ENCODE measurements at places on chromosomes 6 and 20.

DNA sequence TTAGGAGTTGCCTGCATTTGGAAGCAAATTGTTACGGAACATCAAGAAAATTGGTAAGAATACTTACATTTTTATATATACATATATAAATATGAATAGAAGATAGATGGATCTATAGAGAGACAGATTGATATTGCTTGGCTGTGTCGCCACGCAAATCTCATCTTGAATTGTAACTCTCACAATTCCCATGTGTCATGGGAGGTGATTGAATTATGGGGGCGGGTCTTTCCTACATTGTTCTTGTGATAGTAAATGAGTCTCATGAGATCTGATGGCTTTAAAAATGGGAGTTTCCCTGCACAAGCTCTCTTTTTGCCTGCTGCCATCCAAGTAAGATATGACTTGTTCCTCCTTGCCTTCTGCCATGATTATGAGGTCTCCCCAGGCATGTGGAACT lies 180.8 kb upstream of the HEY2 start:
- no peak for DNase-seq

DNA sequence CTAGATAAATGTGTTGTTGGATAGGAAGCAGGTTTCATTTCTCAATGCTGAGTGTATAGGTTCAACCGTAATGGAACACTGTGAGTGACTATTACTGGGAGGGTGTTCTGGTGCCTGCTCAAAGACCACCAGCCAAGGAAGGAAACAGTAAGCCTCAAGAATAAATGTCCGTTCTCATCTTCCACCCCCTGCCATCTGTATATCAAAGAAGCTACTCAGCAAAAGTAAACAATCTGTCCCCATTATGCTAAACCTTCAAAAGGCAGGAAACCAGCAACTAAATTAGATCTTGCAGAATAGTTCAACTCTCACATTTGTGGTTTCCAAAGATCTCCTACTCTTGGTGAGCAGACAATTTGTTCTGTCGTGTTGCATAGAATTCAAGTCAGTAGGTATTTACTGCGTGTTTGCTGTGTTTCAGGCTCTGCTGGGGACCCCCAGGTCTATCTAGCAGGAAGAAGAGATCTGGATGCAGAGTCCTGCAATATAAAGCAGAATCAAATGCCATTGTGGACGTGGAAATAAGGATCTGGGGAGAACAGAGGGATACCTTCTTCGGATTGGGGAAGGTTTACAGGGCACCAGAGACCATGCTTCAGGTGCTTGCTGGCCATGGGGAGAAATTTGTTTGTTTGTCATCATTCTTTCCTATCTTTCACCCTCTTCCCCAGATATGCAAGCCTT lies 87.3 kb downstream of the SCML4 start:
- DNase-seq: no peak

- DNase-seq: no peak
Measured at GRCh38 chr6:96156425-96156824, 140.7 kb downstream of the FUT9 start.

GRCh38 chr6:113623129-113623528 lies 234.0 kb upstream of the MARCKS start:
- DNase-seq: no peak

DNA sequence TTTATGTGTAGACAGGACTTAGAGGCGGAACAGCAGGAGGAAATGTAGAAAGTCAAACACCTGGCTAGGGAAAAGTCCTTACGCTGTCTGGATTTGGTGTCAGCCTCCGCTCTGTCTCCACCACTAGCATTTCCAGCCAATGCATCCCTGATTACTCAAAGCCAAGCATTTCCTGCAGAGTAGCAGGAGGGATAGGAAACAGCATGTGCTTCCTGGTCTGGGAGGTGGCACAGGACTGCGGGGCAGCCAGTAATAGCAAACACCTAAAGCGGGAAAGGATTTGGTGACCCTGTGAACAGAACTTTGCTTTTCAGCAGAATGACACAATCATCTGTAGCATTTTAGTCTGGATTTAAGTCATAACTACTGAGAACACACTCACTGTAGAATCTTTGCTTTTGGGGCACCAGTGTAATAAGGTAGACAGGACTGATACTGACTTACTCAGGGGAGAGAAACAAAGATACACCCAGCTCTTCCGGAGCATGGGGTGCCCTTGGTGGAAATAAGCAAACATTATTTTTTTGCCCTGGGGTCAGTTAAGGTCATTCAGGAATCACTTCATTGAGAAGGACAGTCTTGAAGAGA lies 133.3 kb upstream of the AHI1 start:
- DNase-seq: no peak

- no peak for DNase-seq
Measured at GRCh38 chr20:15512916-15513315, 1060.3 kb downstream of the KIF16B start.

DNA sequence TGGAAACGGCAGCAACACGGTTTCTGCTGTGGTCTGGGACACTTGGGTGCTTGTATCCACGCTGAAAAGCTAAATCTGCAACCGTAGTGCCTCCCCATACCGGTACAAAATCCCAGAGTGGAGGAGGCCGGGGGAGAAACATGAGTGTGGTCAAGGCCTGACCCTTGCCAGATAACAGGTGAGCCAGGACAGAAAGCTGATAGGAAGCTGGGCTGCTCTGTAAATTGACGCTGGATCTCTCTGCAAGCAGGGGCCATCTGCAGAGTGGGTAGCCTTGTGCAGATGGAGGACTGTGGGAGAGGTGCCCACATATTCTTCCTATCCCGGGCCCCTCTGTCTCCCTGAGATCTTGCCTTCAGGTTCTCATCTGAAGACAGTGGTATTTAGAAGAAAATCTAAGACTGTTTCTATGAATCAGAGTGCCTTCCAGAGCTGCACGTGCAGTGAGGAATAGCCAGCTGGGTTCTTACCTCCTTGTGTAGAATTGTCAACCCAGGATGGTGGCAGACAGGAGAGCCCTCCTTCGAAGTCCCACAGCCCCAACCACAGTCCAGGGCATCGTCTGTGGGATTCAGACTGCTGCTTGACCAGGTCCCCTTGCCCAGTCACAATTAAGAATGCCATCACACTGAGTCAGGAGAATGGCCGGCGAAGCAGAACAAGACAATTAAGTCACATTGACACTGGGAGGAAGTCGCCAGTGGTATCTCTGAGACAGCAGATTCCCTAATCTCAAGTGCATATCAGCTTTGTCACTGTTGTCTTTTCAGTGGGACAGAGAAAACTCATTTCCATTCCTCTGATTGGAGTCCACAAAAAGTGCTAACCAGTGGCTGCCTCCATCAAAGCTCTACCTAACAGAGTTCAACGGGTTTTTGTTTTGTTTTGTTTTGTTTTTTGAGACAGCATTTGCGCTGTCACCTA lies 100.0 kb upstream of the RIPOR2 start:
- no peak for DNase-seq

DNA sequence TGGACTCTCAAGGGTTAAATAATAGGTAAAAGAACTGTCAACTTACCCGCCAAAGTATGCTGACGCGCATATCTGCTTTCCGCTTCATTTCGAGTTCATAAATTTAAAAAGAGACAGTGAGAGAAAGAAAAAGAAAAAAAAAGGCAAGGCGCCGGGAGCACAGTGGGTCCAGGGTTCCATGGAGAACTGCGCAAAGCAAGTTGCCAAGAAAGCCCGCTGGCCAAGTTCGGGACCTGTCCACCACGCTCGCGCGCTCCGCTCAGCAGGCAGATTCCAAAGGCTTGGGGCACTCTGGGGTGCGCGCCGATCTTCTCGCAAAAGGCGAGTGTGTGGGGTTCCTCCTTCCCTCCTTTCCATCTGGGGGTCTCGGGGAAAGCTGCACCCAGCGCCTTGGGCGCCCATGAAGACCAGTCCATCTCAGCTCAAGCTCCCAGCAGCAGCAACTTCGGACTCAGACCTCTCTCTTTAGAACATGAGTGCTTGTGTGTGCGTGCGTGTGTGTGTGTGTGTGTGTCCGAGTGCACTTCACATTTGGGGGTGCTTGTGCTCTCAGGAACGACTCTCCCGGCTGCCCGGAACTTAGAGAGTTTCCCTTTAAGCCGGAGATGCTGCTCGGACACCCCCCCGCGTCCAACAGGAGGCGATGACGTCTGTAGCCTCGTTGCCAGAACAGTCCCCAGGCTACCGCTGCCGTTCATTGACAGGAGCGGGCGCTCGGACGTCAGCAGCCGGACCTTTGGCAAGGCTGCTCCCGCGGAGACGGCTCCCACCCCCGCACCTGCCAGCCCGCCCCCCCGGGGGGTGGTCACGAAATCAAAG lies 180.0 kb downstream of the TBXT start:
- DNase-seq: no peak

DNA sequence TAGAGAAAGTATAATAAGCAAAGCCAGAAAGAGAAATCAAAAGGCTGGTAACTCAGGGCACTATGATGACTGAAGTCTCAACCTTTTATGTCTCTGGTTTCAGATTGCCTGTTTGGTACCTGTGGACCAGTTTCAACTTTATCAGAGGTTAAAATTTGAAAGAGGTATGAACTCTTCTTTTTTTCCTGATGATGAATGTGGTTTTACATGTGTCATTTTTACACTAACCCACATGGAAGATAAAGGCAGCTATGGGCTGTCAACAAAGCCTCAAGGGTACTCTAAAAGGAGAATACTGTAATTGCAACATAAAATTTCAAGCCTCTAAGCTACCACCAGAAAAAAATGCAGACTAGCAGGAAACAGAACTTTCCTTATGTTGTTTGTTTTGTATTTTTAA lies 52.4 kb downstream of the RNF144B start:
- no peak for DNase-seq

GRCh38 chr6:31252625-31253024 lies 19.3 kb downstream of the HLA-C start:
- DNase-seq: no peak

DNA sequence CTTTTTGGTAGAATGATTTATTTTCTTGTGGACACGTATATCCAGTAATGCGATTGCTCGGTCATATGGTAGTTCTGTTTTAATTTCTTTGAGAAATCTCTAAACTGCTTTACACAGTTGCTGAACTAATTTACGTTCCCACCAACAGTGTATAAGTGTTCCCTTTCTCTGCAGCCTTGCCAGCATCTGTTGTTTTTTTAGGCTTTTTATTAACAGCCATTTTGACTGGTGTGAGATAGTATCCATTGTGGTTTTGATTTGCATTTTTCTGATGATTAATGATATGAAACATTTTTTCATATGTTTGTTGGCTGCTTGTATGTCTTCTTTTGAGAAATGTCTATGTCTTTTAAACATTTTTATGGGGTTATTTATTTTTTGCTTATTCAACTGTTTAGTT lies 196.7 kb downstream of the MOXD1 start:
- DNase-seq: no peak

- no peak for DNase-seq
Measured at GRCh38 chr20:41494451-41494850, 123.7 kb downstream of the CHD6 start.

DNA sequence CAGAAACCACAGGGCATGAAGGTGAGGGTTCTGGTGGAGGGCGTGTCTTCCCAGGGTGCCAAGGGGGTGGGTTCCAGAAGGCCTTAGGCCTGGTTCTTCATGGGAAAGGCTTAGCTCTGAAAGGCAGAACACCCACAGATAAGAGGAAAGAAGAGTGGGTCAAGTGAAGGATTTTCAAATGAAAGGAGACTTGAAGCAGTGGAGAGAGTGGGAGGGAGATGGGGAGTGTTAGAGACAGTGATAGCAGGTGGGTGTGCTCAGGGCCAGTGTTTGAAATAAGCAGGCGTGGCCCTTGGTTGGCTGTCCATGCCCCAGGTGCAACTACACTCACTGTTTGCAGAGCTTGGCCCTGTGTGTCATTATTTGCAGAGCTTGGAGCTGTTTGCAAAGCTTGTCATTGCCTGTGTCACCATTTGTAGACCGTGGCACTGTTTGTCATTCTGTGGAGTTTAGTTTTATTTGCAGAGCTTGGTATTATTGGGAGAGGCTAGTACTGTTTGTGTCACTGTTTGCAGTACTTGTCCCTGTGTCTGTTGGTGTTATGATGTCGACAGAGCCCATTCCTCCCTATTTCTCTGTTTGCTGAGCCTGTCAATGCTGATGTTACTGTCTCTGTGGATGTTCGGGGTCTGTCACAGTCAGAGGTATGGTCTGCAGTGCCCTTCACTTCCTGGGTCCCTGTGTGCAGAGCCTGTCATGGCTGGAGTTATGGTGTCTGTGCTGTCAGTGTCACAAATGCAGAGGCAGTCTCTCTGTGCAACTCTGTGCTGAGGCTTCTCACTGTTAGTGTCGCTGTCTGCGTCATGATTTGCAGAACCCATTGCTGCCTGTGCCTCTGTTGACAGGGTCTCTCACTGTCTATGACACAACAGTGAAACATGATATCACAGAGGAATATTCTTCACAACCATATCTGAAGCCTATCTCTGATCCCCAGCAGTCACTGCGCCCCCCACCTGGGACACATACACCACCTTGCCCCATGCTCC lies 127.7 kb upstream of the LRFN2 start:
- DNase-seq: no peak

GRCh38 chr20:12737900-12738299 lies 270.9 kb upstream of the SPTLC3 start:
- DNase-seq: no peak

GRCh38 chr20:61387204-61387953 lies 135.3 kb downstream of the CDH4 start:
- DNase-seq: no peak

- no peak for DNase-seq
Measured at GRCh38 chr6:68313911-68314310, 321.2 kb upstream of the ADGRB3 start.

- no peak for DNase-seq
Measured at GRCh38 chr6:35173427-35174087, 32.4 kb upstream of the TCP11 start.

DNA sequence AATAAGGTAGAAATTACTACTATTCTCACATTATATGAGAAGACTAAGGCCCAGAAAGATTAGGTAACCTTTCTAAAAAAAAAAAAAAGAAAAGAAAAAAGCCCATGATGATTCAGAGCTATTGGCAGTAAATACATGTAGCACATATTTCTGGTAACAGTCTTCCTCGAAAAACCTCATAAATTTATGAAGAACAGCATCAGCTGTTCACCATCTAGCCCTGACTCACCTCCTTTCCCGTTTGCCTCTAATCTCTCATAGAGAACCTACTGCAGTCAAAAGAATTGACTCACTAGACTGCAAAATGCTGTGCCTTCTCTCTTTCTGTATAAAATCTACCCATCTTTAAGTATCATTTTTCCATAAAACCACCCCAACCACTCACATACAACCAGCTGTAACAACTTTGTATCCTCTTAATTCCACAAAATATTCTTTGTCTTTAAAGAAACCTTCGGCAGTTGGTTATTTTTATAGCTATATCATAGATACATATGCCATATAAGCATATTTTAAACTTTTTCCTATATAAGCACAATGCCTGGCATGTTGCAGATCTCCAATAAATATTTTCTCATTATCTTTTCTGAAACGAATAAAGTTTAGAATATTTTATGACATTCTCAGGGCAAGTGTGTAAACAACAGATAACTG lies 152.7 kb upstream of the ENPP5 start:
- peak; percentile 87 for DNase-seq

DNA sequence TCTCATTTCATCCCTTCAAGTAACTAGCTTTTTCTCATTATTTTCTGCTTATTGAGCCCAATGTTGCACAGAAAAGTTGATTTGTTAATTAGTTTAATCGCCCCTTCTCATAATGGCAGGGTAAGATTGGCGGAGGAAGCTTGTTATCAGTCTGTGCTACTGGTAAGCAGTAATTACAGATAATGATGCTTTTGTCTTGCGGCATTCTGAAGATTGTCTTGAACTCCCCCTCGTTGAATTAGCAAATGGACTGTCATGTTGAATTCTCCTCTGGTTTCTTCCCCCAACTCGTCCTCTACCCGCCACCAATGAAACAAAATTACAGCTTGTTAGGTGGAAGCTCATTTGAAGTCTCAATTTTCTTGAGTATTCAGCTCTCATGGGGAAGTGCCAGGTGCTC lies 39.4 kb downstream of the PRDM13 start:
- no peak for DNase-seq
